ENCODE measurements at places on chromosomes 3 and 15.

GRCh38 chr15:76972389-76973361 lies 22.3 kb upstream of the PSTPIP1 start:
- no peak for DNase-seq

- DNase-seq, result no peak
These were observed 55.9 kb downstream of the SQOR start for GRCh38 chr15:45690581-45691260.

- no peak for DNase-seq
These were observed 80.9 kb downstream of the DHX36 start for GRCh38 chr3:154243353-154243752.

DNA sequence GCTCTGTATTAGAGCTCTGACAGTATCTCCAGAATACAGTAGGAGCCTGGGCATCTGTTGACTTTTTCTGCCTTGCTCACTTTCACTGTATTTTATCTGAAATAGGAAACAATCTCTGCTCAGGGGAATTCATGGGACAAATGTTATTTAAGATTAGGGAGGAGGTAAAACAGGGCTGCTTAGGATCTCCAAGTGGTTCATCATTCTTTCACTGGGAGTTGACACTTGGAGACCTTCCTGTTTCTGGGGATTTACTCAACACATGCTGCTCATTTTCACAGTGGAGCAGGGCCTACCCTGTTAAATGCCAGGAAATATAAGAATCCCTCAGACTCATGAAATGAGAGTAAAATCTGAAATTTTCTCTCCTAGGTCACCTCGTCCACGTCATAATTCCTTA lies 185.5 kb downstream of the GAP43 start:
- no peak for DNase-seq

GRCh38 chr15:55197362-55197705 lies 593 bp upstream of the RSL24D1 start:
- no peak for DNase-seq
